ENCODE measurements at places on chromosomes 13 and 19. TPM values are rescaled to one million over a fixed set of nuclear protein-coding genes. Genes with fewer than 3 reads are reported as not detected.

KLK14 gene
- 1.6 TPM for total RNA-seq

ZNF836 gene
- total RNA-seq: 8.1 TPM

WDR88 gene
- not detected for total RNA-seq

ADGRE1 gene
- not detected for total RNA-seq

POSTN gene
- 52.1 TPM for total RNA-seq

NKG7 gene
- total RNA-seq: 1.8 TPM

ADPRHL1 gene
- 484 TPM for total RNA-seq

FLT3 gene
- 0.05 TPM for total RNA-seq

- H3K4me3 ChIP-seq: no peak overlapping the region
- no peaks in the 10 kb centered on the region for H3K27me3 ChIP-seq
- no peak for DNase-seq
- no peaks in the 10 kb centered on the region for H3K4me1 ChIP-seq
Observed at GRCh38 chr13:50643060-50643459, 200.4 kb downstream of the DLEU7 start.

GRCh38 chr19:13621413-13621812 lies 115.1 kb upstream of the CACNA1A start:
- H3K4me1 ChIP-seq: no peaks in the 10 kb centered on the region
- DNase-seq: no peak
- H3K4me3 ChIP-seq: no peak overlapping the region
- H3K27me3 ChIP-seq: peaks cover 86% of the 10 kb centered on the region

DNA sequence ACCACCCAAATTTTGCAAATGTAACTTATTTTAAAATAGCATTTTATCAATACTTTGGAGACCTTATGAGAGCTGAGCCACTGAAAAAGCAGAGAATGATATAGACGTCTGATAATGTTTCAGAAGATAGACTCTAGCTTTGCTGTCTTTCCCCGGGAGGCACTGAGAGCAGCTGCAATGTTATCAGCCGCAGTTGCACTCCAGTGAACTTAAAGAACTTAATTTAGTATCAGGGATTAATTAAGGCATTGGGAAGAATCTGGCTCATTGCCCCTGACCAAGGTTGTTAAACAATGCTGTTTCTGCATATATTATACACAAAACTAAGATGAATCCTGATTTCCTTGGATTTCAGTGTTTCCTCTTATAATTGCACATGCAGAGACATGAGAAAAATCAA lies 75.7 kb upstream of the SGCG start:
- no peak for DNase-seq
- H3K27ac ChIP-seq: no peak overlapping the region
- no peak overlapping the region for H3K4me3 ChIP-seq
- H3K36me3 ChIP-seq: no peaks in the 10 kb centered on the region
- peaks cover 7% of the 10 kb centered on the region for H3K4me1 ChIP-seq
- H3K27me3 ChIP-seq: no peaks in the 10 kb centered on the region

DNA sequence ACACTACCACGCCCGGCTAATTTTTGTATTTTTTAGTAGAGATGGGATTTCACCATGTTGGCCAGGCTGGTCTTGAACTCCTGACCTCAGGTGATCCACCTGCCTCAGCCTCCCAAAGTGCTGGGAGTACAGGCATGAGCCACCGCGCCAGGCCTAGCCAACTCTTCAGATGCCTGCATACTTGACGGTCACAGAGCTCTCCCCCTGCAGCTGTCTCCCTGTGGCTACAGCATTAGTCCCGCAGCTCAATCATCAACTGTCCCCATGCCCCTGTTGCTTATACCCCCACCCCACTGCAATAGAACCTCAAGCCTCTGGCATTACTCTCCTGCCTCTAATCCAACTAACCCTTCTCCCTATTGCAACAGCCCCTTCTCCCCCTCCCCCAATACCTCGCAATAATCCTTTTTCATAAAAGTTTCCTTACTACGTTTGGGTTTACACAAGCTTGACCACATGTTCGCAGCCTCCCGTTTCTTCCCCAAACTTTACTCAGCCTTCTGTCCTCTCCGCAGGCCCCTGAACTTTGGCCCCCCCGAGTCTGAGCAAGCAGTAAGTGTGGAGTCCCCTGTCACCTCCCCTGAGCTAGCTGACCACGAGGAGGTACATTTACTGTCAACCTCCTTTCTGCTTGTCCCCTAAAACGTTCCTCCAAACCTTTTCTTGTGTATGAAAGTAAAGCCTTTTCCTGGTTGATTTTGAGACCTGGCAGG lies 1.7 kb downstream of the ZNF77 start:
- peaks cover 21% of the 10 kb centered on the region for H3K4me1 ChIP-seq
- no peak overlapping the region for H3K27ac ChIP-seq
- H3K36me3 ChIP-seq: peaks cover 15% of the 10 kb centered on the region
- no peak for DNase-seq
- H3K4me3 ChIP-seq: no peak overlapping the region
- no peaks in the 10 kb centered on the region for H3K27me3 ChIP-seq

- DNase-seq: no peak
- H3K4me3 ChIP-seq: no peak overlapping the region
- no peak overlapping the region for H3K27ac ChIP-seq
- no peaks in the 10 kb centered on the region for H3K27me3 ChIP-seq
- H3K4me1 ChIP-seq: peaks cover 17% of the 10 kb centered on the region
- no peaks in the 10 kb centered on the region for H3K36me3 ChIP-seq
Observed at GRCh38 chr19:47767349-47767748, 11.2 kb upstream of the SELENOW start.

DNA sequence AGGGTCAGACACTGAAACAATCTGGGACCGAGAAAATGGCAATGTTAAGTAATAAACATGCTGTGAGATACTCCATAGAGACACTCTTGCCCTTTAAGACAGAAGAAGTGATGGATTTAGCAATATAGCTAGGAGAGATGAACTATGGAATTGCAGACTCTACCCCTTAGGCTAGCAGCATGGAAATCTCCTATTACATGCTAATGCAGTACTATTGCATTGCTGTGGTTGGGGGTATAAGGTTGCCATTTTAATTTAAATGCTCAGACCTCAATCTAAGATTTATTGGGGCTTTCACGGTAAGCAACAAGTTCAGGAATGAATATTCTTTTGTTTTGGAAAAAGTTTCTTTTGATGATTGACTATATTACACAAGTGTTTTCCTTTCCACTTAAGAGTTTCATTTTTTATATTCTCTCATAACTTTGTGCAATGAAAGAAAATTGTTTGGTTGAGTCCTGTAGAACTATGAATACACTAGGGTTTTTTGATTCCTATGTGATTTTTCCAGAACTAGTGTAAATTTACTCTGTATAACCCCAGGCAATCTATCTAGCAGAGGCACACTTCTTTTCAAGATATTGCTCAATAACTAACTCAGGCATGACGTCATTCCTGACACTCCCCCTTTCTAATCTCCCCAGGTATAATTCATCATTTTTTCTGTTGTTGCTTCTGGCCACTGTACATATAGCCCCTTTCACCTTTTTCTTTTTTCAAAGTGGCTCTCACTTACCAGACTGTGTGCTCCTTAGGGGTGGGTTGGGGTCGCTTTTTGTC lies 394.7 kb upstream of the KLF12 start:
- no peak overlapping the region for H3K27ac ChIP-seq
- H3K4me1 ChIP-seq: no peaks in the 10 kb centered on the region
- no peak for DNase-seq
- H3K4me3 ChIP-seq: no peak overlapping the region
- H3K27me3 ChIP-seq: no peaks in the 10 kb centered on the region

- H3K27ac ChIP-seq: no peak overlapping the region
- no peak for DNase-seq
- no peak overlapping the region for H3K4me3 ChIP-seq
- peaks cover 53% of the 10 kb centered on the region for H3K27me3 ChIP-seq
- H3K36me3 ChIP-seq: no peaks in the 10 kb centered on the region
Observed at GRCh38 chr19:7744199-7744786, 3.0 kb downstream of the CD209 start.

DNA sequence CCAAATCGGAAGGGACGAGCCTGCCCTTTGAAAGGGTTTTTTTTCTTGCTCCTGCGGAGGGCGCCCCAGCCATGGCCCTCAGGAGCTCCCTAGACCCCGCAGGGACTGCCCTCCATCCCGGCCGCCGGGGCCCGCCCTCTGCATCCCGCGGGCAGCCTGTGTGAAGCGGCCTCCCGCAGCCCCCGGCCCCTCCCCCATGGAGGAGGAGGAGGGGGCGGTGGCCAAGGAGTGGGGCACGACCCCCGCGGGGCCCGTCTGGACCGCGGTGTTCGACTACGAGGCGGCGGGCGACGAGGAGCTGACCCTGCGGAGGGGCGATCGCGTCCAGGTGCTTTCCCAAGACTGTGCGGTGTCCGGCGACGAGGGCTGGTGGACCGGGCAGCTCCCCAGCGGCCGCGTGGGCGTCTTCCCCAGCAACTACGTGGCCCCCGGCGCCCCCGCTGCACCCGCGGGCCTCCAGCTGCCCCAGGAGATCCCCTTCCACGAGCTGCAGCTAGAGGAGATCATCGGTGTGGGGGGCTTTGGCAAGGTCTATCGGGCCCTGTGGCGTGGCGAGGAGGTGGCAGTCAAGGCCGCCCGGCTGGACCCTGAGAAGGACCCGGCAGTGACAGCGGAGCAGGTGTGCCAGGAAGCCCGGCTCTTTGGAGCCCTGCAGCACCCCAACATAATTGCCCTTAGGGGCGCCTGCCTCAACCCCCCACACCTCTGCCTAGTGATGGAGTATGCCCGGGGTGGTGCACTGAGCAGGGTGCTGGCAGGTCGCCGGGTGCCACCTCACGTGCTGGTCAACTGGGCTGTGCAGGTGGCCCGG lies 815 bp downstream of the MAP3K10 start:
- no peaks in the 10 kb centered on the region for H3K27me3 ChIP-seq
- no peak for DNase-seq
- H3K4me3 ChIP-seq: peak overlapping the region; percentile 96

DNA sequence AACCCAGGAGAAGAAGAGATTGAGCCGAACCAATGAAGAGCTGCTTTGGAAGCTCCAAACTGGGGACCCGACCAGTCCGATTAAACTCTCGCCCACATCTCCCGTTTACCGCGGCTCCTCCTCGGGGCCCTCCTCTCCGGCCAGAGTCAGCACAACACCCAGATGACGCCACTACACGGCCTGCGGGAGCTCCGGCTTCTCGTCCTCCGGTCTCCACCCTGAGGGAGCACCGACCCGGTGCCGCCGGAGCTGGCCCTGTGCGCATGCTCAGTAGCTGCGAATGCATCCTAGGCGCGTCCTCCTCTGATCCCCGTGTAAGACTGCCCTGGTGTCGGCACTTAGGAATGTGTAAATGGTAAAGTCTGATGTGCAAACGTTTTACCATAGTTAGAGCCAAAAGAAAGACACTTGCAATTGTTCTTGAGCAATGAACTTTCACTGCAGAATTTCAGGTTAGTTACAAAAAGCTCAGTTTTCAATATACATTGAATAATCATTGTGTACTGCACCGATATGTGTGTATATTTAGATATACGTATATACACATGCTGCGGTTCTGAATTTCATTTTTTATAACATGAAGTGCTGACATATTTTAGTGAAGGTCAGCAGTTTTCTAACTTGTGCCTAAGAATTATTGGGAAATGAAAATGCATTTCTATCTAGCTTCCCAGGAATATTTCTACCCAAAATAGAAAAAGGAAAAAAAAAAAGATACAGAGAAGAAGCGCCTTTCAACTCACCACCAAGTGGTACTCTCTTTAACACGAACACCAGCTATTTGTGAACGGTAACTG lies 92.2 kb downstream of the SLC7A1 start:
- peaks cover 20% of the 10 kb centered on the region for H3K27me3 ChIP-seq
- no peak overlapping the region for H3K4me3 ChIP-seq
- peaks cover 17% of the 10 kb centered on the region for H3K4me1 ChIP-seq
- H3K36me3 ChIP-seq: peaks cover 35% of the 10 kb centered on the region
- no peak for DNase-seq
- no peak overlapping the region for H3K27ac ChIP-seq

- H3K27ac ChIP-seq: no peak overlapping the region
- no peaks in the 10 kb centered on the region for H3K27me3 ChIP-seq
- H3K4me3 ChIP-seq: no peak overlapping the region
- no peaks in the 10 kb centered on the region for H3K4me1 ChIP-seq
Observed at GRCh38 chr19:43625918-43626579, 6.6 kb upstream of the ZNF428 start.

GRCh38 chr13:40146063-40146462 lies 490.6 kb downstream of the COG6 start:
- no peak overlapping the region for H3K27ac ChIP-seq
- no peak for DNase-seq
- no peak overlapping the region for H3K4me3 ChIP-seq
- H3K27me3 ChIP-seq: no peaks in the 10 kb centered on the region
- H3K4me1 ChIP-seq: peaks cover 29% of the 10 kb centered on the region

GRCh38 chr13:110575322-110576069 lies 14.0 kb upstream of the RAB20 start:
- H3K4me3 ChIP-seq: no peak overlapping the region
- DNase-seq: peak; percentile 26
- H3K4me1 ChIP-seq: no peaks in the 10 kb centered on the region
- H3K36me3 ChIP-seq: no peaks in the 10 kb centered on the region
- no peak overlapping the region for H3K27ac ChIP-seq
- peaks cover 40% of the 10 kb centered on the region for H3K27me3 ChIP-seq

GRCh38 chr13:51396352-51396751 lies 56.5 kb downstream of the INTS6 start:
- peaks cover 39% of the 10 kb centered on the region for H3K4me1 ChIP-seq
- no peak for DNase-seq
- H3K36me3 ChIP-seq: peaks cover 7% of the 10 kb centered on the region

DNA sequence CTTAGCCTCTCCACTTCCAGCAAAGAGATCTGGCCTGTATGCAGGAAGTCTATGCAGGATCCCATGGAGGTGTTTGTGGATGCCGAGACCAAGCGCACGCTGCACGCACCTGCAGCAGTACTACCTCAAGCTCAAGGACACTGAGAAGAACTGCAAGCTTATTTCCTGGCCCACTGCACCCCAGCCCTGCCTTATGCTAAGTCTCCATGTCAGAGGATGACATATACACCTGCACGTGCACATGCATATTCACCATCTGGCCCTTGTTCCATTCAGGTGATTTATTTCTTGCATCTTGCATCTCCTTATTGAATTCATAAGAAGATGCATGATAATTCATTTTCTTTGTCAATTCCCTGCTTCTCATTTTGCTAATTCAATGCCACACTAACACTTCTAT lies 472.8 kb upstream of the SGCG start:
- H3K36me3 ChIP-seq: no peaks in the 10 kb centered on the region
- H3K27me3 ChIP-seq: no peaks in the 10 kb centered on the region
- H3K4me3 ChIP-seq: no peak overlapping the region
- DNase-seq: no peak
- no peaks in the 10 kb centered on the region for H3K4me1 ChIP-seq

DNA sequence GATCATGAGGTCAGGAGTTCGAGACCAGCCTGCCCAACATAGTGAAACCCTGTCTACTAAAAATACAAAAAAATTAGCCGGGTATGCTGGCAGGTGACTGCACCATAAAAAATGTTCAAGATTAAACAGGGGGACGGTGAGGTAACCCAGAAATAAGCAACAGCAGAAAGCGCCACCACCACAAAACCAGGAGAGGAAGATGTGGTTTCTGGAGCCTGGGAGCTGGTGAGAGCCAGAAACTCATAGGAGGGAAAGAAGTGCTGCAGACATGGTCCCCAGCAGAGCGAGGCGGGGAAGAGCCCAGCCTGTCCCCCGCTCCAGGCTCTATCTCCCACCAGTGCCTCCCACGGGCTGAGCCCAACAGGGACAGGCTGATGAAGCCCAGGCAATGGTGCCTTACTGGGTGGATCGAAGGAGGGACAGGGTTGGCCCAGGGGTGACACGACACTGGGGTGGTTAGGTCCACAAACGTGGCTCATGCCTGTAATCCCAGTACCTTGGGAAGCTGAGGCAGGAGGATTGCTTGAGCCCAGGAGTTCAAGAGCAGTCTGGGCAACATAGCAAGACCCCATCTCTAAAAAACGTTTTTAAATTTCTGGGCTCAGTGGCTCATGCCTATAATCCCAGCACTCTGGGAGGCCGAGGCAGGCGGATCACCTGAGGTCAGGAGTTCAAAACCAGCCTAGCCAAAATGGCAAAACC lies 19.0 kb downstream of the SPC24 start:
- peaks cover 7% of the 10 kb centered on the region for H3K36me3 ChIP-seq
- H3K4me3 ChIP-seq: no peak overlapping the region

Data from left ventricle myocardium inferior (tissue), 1 donor.